Foreskin melanocyte (primary cell): ENCODE measurements at places on chromosomes 16 and 17.
A peak's percentile ranks its signal among the peaks of the same experiment; 100 is the strongest.

GRCh38 chr16:47734987-47735594, 274.0 kb downstream of the PHKB start:
- DNase-seq, result no peak

- DNase-seq, result no peak
Observed at GRCh38 chr17:70172449-70172848, 3.1 kb downstream of the KCNJ2 start.

GRCh38 chr17:12641084-12641483, 24.6 kb upstream of the MYOCD start:
- DNase-seq, result no peak

GRCh38 chr17:50769884-50770283, 2.6 kb upstream of the ANKRD40CL start:
- no peak for DNase-seq

DNA sequence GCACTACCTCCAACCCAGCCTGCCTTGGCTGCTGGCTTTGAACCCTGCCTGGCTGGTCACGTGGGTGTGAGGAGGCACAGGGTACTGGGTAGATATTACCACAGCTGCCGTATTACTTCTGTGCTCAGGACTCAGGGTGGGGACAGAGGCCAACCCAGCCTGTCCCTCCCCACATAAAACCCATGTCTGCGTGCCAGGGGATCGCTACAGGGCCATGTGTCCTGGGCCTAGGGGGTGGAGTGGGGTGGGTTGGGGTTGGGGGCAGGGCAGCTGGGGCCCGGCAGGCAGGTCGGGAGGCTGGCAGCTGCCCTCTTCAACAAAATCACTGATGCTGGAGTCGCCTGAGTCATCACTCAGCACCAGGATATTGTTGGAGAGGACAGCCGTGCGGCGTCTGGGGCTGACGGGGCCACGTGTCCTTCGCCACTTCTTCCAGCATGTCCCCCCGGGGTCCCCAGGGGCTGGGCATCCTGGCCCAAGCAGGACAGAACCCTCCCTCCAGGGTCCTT, 39.7 kb upstream of the PVALEF start:
- DNase-seq, result no peak

DNA sequence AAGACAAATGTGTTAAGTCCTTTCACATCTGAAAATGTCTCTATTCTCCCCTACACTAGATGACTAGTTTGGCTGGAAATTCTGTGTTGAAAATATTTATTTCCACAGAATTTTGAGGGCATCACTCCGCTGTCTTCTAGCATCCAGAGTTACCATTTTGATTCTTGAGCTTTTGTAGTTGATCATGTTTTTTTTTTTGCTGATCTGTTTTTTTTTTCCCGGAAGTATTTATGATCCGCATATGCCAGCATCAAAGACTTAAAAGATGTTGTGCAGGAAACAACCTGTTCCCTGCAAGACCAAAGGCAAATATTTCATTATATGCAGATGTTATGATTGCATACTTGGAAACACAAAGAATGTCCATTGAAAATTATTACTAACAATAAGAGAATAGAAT, 16.7 kb downstream of the OR1D5 start:
- no peak for DNase-seq

GRCh38 chr16:84735849-84736586, 36.2 kb downstream of the USP10 start:
- DNase-seq, result no peak

DNA sequence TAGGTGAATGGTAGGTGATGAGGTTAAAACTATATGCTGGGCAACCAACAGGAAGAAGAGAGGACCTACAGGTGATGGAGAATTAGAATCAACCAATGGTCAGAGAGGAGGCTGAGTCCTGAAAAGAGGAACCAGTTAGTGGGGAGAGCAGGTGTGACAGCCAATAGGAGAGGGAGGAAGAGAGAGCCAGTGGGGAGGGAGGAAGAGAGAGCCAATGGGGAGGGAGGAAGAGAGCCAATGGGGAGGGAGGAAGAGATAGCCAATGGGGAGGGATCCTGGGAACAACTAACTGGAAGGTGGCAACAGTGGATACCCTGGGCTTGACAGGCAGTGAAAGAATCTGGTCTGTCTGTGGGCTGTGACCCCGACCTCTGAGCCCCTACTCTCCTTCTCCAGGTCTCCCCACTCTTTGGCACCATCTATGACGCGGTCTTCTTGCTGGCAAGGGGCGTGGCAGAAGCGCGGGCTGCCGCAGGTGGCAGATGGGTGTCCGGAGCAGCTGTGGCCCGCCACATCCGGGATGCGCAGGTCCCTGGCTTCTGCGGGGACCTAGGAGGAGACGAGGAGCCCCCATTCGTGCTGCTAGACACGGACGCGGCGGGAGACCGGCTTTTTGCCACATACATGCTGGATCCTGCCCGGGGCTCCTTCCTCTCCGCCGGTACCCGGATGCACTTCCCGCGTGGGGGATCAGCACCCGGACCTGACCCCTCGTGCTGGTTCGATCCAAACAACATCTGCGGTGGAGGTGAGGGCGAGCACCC, 3.7 kb downstream of the GUCY2D start:
- DNase-seq, result no peak

DNA sequence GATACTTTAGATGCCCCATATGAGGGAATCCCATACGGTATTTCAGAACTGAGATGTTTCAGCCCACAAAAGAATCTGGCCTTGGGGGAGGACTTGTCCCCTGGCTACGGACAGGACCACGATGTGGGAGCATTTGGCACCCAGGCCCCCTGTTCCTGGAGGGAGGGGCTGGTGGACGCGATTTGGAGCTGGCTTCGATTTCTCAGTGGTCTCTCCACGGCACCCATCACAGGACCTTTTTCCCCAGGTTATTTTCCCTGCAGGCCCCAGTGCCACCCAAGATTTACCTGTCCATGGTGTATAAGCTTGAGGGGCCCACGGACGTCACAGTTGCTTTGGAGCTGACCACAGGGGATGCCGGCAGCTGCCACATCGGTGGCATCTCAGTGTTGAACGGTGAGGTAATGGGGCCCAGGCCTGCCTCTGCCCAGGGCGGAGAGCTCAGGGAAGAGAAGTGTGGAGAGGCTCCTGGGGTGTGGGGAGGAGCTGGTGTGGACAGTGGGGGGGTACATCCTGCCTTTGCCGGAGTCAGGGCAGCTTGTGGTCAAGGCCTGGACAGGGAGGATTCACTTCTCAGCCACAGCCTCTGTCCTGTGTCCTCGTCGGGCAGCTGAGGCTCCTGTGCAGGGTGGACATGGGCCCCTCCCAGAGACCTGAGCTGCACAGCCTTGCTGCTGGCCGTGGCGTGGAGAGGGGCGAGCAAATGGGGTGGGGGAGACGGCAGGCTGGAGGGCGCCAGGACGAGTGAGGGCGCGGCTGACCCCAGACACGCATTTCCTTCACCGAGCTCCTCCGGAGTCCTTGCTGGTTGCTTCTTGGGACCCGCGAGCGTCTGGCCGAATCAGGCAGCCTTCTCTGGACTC, 9.9 kb downstream of the ENGASE start:
- DNase-seq, result no peak

- DNase-seq, result no peak
Observed at GRCh38 chr17:60604686-60605334, 4.8 kb downstream of the PPM1D start.

DNA sequence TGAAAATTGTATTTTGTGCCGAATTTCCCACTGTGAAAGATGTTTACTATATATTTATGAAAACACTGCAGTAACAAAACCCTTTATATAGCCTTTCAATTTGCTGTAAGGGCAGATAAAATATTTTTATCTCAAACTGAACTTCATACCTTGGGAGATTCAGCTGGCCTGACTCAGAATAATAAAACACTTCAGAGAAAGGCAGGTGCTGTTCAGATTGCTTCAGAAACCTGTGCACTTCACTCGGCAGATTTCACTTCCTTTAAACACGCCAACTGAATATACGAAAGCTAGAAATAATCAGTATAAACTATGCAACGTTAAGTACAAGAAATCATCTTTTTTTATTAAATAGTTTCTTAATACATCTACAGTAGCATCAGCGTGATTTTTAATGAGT, 839.1 kb upstream of the RBFOX1 start:
- no peak for DNase-seq

- peak; percentile 16 for DNase-seq
Observed at GRCh38 chr17:69962436-69962995, 112.5 kb upstream of the KCNJ16 start.

DNA sequence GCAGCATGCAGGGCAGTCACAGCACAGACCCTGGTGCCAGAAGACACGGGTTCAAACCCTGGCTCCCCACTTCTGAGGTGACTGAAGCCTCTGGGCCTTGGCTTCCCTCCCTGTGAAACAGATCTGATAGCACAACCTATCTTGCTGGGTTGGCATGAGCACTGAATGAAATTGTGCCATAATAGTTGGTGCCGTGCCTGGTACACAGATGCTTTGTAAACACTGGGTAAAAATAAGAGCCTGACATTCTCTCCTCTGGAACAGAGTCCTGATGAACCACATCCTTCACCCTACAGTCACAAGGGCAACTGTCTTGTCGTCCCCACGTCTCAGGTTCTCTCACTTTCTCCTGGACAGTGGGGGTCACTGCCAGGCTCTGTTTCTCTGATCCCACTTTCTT, 35.7 kb downstream of the NOS2 start:
- no peak for DNase-seq

GRCh38 chr17:48181653-48182052, 74.1 kb downstream of the SNX11 start:
- DNase-seq, result no peak

DNA sequence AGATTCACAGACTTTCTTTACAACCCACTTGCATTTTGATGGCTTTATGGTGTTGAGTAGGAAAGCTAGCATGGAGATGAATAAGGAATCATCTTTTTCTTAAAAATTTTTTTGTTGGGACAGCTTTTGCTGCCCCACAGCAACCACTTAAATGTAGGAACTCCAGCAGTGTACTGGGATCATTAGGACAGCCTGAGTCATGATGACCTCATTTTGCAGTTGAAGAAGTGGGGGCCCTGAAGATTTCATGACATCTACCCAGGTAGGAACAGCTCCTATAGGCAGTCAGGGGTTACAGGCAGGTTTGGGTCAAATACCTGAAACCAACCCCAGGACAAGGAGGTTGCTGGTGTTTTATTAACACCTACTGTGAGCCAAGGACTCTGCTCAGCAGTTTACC, 2.1 kb downstream of the METTL22 start:
- DNase-seq, result no peak

DNA sequence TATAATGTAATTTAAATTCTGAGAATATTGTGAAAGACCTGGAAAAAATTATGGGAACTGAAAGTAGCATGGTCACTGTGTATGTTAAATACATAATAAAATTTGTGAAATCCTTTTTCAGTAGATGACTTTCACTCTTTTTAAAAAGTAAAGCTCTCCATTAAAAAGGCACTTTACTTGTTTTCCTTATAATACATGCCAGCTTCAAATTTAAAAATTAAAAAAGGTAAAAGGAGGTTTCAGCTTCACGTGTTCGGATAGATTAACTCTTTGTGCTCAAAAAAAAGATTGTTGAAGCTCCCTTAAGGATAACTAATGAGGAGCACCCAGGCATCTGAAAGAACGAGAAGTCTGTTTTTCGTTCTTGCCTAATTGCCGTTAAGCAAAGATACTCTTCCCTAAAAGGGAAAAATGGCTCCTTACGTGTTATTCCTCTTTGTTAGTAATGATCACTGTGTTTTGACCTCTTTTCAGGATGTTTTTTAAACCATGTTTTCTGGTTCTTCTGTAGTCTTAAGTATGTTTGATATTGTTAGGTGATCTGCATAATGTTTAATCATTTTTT, 87.8 kb downstream of the TUBD1 start:
- no peak for DNase-seq

DNA sequence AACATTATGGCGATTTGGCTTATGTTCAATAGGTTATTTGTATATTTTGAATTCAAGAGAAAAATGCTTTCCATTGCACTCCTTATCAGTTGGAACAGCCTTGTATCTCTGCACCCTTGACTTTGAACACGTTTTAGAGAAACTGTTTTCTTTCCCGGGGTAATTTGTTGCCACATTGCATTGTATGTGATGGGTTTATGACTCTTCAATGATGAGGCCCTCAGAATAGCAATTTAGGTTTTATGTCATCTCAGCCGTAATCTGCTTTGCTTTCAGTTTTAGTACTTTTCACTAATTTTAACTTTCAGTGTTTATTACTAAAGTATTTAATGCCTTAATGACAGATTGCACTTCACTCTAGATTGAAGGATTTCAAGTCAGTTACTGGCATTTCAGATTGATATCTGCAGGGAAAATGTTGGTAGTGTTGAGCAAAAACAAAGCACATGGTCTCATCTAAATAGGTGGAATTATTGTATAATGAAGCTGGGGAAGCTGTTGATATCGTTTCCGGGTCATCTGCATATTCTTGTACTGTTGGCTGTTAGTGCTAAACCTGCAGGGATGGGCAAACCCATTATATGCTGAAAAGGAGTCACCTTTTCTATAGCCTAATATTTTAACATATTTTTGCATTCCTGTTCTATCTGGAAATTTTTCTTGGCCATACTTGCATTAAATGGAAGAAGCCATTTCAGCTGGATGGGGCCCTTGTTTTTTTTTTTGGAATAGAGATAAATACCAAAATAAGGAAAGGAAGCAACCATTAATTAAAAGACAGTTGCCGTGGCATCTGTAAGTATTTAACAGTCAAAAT, 2.0 kb downstream of the LUC7L3 start:
- no peak for DNase-seq

- no peak for DNase-seq
Observed at GRCh38 chr16:1615761-1616160, 3.6 kb downstream of the CRAMP1 start.

- no peak for DNase-seq
Observed at GRCh38 chr17:371583-371982, 19.0 kb upstream of the RPH3AL start.

DNA sequence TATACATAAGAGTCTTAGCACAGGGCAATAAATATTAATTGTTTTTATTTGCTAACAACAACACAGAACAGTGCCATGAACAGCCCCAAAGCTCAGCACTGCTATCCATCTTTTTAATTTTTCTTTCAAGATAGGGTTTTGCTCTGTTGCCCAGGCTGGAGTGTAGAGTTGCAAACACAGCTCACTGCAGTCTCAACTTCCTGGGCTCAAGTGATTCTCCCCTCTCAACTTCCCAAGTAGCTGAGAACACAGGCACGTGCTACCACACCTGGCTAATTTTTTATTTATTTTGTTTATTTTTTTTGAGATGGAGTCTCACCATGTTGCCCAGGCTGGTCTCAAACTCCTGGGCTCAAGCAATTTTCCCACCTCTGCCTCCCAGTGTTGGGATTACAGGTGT, 47.6 kb upstream of the AKAP1 start:
- no peak for DNase-seq
